Fibroblast of skin of scalp (primary cell): ENCODE measurements at places on chromosomes 1 and 21.

- DNase-seq: no peak
Observed at GRCh38 chr1:241109039-241109438, 248.0 kb downstream of the RGS7 start.

DNA sequence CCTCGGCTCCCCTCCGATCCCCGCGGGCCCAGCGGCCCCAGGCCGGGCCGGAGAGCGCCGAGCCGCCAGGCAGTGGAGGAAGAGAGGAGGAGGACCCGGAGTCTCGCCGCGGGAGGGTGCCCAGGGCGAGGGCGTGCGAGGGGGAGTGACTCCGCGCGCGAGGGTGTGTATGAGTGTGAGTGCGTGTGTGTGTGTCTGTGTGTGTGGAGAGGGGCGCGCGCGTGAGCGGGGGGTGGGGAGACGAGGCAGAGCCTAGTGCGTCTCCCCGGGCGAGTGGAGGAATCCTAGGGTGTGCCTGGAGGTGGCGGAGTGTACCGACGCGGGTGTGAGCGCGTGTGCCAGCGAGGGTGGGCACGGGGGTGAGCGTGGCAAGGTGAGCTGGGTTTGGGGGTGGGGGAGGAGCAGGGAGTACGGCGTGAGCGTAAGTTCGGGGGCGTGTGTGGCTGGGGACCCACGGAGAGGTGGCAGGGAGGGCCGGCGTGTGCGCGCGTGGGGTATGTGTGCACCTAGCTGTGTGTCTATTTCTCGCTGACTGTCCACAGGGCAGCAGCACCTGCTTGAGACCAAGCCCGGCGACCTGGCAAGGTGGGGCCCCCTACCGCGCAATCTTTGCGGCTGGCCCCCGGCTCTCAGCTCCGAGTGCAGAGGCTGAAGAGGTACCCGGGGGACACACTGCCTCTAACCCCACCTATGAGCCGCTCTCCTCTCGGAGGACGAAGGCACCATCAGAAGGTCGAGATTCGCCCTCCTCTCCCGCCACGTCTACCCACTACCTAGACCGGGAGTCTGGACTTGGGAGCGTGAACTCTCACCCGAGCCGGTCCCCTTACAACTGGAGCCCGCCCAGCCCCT, 784 bp upstream of the KCND3 start:
- DNase-seq: peak; percentile 38

- DNase-seq: peak; percentile 52
Observed at GRCh38 chr1:94819945-94820746, at the start of gene SLC44A3. Gene SLC44A3, plus strand, starts transcription at chr1:94820357. Its CDS starts 95 bp downstream, at chr1:94820452.

DNA sequence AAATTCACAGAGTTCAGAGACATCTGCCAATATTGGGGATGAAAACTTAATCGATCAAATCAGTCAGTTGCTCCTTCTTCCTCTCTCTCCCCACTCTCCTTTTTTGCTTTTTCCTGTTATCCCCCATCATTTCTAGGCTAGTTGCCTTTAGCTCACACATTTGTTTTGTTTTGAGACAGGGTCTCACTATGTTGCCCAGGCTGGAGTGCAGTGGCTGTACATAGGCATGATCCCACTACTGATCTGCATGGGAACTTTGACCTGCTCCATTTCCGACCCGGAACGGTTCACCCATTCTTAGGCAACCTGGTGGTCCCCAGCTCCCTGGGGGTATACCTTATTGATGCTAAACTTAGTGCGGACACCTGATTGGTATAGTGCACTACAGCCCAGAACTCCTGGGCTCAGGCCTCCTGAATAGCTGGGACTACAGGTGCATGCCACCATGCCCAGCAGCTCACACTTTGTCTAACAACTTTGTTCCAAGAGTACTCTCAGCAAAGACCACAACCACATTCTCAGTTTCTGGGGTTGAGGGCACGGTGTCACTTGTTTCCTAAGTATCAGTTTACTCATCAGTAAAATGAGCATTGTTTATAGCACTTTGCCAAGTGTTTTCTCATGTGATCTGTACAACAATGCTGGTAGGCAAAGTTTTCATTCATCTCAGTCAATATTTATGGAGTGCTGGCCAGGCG, 6.7 kb upstream of the ELOA start:
- no peak for DNase-seq

DNA sequence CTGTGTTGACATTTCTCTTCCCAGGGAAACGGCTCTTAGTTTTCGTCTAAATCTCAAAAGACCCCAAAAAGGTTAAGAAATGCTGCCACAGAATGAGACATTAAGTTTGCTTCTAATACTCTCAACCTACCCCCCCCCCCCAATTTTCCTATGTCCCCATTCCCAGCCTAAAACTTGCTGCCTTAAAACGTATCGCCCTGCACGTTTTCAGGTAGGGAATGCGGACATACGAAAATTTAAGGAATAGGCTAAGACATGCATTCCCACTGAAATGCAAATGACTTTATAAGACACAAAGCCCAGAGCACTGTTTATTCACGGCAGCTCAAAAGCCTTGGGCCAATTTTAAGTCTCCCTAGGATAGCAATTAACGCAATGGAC, 45.4 kb downstream of the GFI1 start:
- no peak for DNase-seq

GRCh38 chr1:47584249-47584648, 146.4 kb downstream of the FOXD2 start:
- DNase-seq: no peak

GRCh38 chr1:214540324-214540723, 11.1 kb downstream of the PTPN14 start:
- no peak for DNase-seq

DNA sequence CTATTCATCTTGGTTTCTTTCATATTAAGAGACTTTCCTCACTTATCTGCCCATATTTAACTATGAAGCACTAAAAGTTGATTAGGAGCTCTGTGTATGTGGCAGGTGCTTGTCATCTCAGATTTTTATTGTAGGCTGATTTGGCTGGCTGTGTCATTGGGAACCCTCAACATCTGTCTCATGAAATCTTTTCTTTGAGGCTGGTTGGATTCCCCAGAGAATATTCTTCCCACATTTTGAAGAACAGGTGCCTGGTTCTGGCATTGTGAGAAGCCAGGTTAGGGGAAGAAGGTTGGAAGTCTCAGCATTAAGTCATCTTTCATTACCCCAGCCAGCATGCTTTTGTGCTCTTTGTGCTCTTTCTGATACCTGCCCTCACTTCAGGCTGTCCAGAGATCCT, 37.1 kb downstream of the EEIG2 start:
- DNase-seq: no peak

DNA sequence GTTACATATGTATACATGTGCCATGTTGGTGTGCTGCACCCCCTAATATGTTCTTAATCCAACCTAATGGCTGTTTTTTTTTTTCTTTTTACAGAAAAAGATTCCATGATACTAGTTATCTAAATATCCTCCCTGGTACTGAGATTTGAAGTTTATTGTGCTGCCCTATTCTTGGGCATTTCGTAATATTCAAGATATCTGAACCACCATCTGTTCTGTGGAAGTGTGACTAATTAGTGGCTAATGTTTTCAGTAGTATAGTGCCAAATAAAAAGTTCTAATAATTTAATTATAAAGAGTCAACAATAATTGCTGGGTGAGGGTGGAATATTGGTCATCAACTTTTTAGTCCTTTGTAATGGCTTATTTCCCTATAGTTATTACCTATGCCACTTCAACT, 217.5 kb downstream of the GABPA start:
- DNase-seq: no peak

DNA sequence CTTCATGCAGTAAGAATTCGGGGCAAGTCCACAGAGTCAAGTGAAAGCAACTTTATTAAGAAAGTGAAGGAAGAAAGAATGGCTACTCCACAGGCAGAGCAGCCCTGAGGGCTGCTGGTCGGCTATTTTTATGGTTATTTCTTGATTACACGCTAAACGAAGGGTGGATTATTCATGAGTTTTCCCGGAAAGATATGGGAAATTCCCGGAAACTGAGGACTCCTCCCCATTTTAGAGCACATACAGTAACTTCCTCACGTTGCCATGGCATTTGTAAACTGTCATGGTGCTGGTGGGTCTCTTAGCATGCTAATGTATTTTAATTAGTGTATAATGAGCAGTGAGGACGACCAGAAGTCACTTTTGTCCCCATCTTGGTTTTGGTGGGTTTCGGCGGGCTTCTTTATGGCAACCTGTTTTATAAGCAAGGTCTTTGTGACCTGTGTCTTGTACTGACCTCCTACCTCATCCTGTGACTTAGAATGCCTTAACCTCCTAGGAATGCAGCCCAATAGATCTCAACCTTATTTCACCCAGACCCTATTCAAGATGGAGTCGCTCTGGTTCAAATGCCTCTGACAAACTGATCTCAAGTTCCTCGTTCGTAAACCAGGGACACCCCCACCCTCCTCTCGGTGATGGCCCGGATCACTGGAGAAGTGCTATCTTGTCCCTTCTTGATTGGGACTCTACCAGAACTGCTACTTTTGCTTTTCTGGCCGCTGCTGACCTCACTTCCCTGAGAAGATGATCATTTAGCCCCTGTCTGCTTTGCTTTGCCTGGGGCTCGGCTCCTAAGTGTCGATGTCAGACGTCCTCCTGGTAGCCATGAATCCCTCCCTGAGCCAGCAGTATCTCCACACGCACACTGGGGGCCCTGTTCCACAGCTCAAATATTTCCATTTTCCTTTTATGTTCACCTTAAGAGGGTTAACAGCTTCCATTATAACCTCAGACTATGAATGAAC, 48.8 kb downstream of the CLSTN1 start:
- DNase-seq: no peak

GRCh38 chr1:75727571-75727970, 3.1 kb downstream of the ACADM start:
- no peak for DNase-seq

DNA sequence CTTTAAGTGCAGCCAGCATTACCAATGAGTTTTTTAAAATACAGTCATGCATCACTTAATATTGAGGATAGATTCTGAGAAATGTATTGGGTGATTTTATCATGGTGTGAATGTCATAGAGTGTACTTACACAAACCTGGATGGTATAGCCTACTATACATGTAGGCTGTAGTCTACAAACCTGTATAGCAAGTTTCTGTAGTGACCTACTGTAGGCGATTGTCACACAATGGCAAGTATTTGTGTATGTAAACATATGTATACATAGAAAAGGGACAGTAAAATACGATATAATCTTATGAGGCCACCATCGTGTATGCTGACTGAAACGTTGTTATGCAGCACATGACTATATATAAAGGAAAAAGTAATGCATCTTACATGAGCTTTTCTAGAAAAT, 48.2 kb downstream of the RPE65 start:
- DNase-seq: no peak

DNA sequence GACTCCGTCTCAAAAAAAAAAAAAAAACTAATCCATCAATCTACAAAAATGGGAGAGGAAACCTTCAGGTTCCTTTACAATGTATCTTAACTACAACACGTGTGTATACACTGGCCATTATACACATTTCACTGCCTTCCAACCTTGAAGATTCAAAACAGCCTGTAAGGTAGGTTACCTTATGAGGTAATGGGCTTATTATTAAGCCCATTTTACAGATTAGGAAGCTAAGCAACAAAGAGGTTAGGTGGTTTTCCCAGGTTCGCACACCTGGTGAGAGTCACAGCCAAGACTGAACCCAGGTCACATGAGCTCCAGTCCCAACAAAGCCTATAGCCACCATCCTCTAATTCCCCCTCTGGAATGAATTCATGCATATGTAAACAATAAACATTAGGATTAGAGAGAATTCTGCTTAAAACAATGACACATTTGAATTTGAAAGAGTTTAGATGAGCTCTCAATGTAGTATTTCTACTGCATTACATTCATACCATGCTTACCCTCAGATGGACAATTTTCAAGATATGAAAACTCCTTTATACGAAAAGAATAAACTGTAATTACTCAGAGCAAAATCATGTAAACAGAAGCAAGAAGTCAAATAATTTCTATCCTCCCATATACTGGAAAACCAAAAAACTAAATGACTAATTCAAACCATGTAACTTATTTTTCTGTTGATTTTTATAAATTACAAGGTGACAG, 54.8 kb downstream of the EIF4G3 start:
- DNase-seq: no peak

GRCh38 chr1:96842215-96842614, 120.6 kb downstream of the PTBP2 start:
- no peak for DNase-seq

GRCh38 chr1:9278116-9278515, 14.6 kb upstream of the SPSB1 start:
- DNase-seq: no peak

DNA sequence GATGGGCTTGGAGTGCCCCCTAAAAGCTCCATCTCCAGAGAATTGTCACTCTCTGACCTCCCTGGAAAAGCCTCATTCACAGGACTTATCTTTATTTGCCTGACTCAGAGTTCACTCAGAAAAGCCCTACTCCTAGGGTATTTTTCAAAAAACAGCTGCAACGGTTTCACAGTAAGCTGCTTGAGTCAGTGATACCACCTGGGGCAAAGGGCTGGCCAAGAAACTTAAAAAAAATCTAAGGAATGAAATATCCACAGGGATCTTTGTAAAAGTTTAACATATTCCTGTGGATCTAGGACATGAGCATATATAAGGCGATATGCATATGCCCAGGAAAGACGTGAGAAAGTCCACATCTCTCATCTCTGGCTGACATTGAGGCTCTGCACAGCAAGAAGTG, 33.8 kb upstream of the TSPAN2 start:
- DNase-seq: no peak

GRCh38 chr1:36321119-36321951, 2.1 kb downstream of the EVA1B start:
- DNase-seq: peak; percentile 98

DNA sequence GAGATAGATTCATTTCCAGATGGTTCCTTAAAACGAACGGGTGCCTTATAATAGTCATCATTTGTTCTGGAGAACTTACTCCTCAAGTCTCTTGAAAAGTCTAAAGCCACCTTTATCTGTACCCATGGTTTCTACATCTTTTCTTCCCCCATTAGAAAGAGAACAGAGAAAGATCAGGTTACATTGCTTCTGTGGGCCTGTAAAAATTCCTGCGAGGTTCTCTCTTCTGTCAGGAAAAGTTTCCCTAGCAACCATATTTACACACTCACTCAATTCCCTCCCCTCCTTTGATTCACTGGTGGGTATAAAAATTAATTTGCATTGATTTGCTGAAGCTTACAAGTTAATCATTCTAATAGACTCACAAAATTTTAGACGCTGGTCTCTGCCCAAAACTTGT, 6.7 kb downstream of the PHC2 start:
- DNase-seq: peak; percentile 42

DNA sequence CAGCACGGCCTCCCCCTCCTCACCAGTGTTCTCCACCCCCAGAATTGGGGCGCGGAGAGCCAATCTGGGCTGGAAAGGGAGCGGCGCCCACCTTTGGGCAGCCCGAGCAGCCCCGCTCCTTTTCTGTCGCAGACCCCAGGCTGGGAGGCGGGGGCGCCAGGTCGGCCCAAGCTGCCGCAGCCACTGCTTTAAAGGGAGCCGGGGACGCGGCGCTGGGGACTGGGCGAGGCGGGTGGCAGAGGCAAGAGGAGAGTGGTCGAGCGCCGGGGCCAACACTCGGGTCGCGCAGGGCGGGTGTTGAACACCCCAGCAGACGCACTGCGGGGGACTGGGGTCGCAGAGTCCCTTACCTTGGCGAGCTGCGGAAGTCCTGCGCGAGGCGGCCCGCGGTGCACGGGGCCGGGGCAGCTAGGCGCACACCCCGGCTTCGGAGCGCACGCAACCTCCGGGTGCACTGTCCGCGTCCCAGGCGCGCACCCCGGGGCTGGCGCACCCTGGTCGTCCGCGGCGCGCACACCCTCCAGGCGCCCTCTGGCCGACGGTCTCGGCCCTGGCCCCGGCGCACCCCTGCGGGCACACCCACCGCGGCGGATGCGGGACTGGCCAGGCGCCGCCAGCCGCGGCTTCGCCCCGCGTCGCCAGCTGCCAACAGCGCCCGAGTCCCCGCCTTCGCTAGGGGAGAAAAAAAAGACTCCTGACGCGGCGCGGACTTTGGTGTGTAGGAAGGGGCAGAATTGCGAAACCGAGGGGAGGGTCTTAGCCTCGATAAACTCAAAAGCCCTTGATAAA, at the start of gene KANK4:
KANK4 (minus strand) TSS at position 679 of the 789 bp plus-strand sequence. CDS start 37,870 bp downstream, outside the sequence.
- no peak for DNase-seq
